ENCODE measurements at places on chromosomes 1 and 21.

DNA sequence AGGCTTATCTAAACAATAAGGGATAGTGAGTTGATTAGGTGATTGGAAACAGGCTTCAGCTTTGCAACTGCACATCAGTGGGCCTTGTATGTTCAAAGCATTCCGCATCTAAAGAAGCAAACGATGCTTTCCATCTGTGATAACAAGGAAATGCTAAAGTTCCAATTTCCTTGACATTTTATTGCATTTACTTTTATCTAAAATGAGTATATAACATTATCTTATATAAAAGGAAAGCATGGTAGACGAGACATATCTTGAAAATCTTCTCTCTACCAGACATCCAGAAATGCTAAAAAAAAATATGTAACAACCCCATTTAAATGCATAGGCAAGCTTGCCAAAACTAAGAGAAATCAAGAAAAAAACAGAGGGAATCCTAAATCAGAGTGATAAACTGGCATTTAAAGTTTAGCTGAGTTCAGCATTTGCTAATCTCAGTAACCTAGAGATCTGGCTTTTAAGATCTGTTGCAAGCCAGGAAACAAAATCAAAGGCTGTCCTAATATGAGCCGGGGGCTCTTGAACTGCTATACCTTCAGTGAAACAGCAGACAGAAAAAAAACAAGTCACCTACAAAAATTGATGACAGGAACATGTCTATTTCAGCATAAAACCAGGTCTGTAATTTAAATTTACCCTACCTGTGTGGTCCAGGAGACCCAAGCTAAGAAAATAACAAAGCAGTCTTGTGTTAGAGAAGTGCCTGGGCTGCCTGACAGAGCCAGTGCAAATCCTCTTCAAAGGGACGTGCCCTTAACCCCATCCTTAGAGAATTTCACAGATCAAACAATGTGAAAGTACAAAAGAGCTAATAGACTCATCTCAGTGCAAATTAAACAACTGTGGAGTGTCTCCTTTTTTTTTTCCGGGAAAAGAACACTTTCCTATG, 3.1 kb upstream of the RGS13 start:
- no peak for DNase-seq

DNA sequence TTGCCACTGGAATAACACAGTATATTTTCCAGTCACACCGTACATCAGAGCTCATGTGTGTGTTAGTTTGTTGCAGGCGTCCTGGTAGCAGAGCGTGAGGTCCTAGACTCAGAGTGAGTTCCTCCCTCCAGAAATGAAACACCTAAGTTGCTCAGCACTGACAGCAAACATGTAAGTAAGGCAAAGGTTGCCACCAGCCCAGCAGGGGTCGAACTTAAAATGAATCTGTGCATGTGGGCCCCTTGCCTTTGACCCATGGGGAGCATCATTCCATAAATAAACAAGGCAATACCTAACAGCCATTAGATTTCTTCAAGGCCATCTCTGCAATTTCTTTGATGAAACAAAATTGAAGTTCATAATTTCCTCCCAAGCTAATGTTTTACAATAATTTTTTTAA, 125.3 kb upstream of the ERG start:
- DNase-seq = no peak

DNA sequence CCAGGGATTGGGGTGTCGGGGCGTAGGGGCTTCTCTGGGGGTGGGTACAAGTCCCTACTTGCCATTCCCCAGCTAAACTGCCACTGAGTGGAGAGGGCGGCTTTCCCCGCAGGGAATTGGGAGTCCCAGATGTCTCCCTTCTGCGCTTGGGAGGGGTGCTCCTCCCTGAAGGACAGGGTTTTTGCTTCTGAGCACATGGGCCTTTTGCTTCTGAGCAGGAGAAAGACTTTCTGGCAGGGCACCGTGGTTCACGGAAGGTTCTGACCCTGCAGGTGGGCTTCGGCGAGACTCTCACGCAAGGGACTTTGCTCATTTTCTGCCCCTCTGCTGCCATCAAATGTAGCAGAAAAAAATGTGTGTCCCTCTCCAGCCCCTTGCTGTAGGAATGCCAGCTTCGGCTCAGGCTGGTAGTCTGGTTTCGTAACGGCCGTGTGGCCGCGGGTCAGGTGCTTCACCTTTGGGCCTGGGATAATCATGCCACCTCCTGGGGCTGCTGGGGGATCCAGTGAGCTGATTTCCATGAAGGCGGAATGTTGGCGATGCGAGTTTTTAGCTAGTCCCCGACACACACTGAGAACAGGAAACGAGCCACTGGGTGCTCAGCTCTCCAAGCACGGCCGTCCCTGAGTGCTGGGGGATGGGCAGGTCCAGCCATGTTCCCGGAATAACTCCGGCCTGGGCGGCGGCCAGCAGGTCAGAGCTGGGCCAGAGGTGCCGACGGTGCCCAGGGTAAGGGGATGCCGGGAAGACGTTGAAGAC, 364.0 kb downstream of the CAMTA1 start:
- DNase-seq = no peak

DNA sequence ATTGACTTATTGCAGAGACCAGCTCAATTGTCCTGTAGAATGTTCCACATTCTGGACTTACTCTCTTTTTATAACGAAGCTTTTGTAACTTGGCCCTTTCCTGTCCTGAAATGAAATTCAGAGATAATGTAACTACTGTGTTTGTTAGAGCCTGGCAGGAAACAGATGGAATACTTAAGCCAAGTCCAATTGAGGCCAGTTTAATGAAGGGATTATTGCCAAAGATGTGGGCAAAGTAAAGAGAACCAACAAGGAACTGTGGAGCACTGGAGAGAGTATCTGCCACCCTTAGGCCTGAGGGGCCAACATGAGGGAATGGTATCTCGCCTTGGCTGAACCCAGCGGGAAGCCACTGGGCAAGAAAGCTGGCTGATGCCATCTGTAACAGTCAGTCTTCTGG, 32.9 kb downstream of the MFSD2A start:
- DNase-seq = no peak

GRCh38 chr1:174875306-174875705, 124.4 kb upstream of the CACYBP start:
- DNase-seq = peak; percentile 3

DNA sequence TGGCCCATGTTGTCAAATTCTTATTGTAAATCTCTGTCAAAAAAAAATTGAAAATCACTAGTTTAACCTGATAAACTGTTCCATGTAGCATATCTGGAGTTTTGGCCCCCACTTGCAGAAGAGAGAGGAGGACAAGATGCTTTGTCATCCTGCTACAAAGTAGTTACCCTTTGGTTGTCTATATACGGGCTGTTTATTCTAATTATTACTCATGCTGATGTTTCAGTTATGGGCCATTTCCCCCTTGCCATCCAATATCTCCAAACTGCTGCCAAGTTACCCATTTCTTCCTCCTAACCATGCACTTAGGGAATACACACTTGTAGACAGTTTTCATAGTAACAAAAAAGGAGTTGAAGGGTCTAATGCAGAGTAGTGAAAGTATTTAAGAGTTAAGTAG, 22.6 kb downstream of the STX12 start:
- no peak for DNase-seq

- DNase-seq = no peak
Measured at GRCh38 chr1:235583511-235584001, 66.0 kb downstream of the GNG4 start.

GRCh38 chr21:31211836-31212235, 132.2 kb downstream of the TIAM1 start:
- no peak for DNase-seq

GRCh38 chr1:60035921-60036320, 37.6 kb downstream of the C1orf87 start:
- DNase-seq = no peak

DNA sequence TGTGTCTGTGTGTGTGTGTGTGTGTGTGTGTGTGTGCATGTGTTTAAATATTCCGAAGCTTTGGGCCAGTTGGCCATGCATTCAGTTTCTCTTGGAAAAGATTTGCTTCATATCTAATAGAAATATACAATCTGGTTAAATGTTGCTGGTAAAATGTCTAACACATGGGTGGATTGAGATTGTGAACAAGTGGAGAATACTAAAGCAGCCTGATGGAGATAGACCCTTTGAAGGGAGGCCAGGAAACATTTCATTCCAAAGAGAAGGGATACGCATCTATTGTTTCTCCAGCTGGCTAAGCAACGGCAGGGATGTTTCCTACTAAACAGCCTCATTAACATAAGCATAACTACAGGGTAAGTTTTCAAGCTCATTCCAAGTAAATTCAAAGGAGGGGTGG, 257.5 kb upstream of the PTBP2 start:
- DNase-seq = no peak

Measured in stimulated activated CD4-positive, alpha-beta T cell treated with anti-CD3 and anti-CD28 coated beads, Interleukin-2, amount 100 ng/mL, for 4 hours (primary cell).